ENCODE measurements at places on chromosomes 2 and 18.

GRCh38 chr2:107263628-107264027, 377.7 kb upstream of the ST6GAL2 start:
- DNase-seq: no peak

- no peak for DNase-seq
Observed at GRCh38 chr2:84807063-84807485, 73.8 kb downstream of the TRABD2A start.

- no peak for DNase-seq
Observed at GRCh38 chr2:118812552-118812951, 34.9 kb downstream of the EN1 start.

GRCh38 chr18:13313006-13313686, 94.6 kb downstream of the LDLRAD4 start:
- no peak for DNase-seq
